Calu3 (cell line): ENCODE measurements at places on chromosomes 4 and X.

DNA sequence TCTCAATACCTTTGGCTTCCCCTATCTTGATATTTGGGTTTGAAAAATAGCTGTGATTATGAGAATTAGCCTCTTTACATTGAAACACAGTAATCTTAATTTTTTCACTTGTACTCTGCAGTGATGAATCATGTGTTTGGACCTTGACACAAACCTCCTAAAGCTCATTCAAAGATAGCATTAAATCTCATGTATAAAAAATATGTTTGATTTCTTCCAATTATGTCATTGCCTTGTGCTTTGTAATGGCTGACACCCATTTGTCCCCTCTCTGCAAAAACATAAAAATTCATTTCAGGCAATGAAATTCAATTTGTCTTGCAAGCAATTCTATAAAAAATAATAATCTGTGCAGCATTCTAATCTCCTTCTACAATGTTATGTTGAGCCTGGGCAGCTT lies 422.4 kb upstream of the BOD1L1 start:
- DNase-seq, result no peak

GRCh38 chr4:5399790-5400421 lies 308.5 kb downstream of the EVC2 start:
- DNase-seq, result no peak

DNA sequence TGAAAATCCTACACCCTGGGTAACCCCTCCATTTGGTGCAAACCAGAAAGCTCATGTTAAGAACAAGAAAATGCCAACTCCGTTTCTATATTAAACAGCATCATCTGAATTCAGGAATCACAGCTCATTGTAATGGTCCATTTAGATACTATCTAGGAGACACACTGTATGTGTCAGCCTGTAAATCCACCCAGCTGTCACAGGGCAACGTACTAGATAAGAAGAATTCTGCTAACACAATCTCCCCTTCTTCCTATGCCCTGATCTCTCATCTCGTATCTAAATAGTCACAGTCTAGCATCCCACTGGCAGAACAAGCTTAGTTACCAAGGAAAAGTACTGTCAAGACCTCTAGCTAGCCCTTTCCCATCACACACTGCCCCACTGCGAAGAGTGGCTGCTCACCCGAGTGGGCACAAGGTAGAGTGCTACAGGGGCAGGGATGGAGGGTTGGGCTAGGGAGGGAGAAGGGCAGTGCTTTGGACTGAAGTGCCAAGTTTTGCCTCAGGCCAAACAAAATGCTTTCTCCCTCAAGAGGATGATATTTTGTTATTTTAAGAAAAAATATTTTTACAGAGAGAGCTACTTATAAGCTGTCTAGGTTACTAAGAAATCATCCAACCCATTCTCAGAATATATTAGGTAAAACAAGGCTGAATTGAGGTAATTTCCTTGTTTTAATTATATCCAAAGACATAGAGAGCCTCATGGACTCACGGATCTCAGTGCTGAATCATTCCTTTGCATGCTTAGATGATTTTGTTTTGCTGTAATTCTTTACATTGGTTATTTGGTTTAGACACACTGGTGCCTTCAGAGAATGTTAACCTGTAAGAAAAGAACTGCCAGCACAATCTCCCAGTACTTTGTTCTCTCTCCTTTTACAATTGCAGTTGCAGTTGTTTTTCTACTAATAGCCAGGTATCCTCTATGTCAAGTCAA lies 196.6 kb downstream of the PRDM5 start:
- DNase-seq, result no peak

- no peak for DNase-seq
These were observed 550.7 kb upstream of the SLIT2 start for GRCh38 chr4:19700992-19701391.

GRCh38 chr4:179797738-179798137 lies 2355.5 kb upstream of the AGA start:
- no peak for DNase-seq

DNA sequence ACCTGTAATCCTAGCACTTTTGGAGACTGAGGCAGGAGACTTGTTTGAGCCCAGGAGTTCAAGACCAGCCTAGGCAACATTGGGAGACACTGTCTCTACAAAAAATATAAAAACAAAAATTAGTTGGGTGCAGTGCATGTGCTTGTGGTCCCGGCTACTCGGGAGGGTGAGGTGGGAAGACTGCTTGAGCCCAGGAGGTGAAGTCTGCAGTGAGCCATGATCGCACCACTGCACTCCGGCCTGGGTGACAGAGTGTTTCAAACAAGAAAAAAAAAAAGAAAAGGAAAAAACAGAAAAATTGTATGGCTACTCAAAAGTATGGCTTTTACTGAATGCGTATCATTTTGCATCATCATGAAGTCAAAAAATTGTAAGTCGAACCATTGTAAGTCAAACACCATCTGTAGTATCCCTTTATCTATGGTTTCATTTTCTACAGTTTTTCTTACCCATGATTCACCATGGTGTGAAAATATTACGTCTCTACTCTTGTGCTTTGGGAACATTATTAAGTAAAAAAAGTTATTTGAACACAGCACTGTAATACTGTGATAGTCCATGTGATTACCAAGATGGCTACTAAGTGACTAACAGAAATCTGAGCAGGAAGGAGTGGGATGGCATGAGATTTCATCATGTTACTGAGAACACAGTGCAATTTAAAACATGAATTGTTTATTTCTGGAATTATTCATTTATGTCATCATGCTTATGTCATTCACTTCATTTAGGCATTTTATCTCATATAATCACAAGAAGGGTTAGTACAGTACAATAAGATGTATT lies 26.5 kb upstream of the MANBA start:
- no peak for DNase-seq

DNA sequence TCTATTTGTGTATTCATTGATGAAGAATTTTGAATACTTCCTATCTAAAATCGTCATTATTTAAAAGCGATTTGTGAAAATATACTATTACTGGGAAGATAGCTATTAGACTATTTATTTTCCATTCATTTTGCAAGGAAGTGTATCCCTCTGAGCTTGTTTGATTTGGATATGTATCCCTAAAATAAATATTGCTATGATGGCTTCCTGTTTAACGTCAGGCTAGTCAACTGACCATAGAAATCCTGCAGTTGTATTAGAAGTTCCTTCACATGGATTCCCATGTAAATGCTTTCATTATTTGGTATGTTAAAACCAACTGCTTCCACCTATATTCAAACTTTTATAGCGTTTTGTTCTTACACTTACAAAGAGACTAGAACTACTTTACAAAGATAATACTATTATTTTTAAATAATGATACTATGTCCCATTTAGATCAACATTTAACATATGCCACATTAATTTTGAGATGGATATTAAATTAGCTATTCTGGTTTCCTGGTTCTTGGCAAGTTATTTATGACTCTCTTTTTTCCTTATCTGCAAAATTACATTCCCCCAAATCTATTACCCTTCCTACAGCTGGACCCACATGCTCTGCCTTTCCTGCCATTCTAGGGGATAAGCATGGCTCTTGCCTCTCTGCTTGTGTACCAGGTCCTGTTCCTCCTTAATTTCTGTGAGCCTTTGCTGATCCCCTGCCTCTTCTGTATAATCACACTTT lies 26.7 kb upstream of the PDE5A start:
- DNase-seq, result no peak

DNA sequence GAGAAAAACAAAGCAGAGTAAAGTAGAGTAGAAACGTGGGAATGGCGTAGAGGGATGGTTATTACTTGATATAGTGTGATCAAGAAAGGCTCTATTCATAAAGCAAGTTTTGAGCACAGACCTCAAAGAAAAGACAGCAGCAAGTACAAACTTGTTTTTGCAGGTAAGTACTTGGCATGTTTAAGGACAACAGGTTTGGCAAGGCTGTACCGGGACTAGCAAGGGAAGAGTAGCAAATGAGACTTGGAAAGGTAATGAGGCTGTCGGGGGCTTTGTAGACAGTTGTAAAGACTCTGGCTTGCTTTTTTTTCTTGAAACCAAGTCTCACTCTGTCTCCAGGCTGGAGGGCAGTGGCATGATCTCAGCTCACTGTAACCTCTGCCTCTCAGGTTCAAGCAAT lies 40.9 kb downstream of the NEK1 start:
- DNase-seq, result no peak

GRCh38 chr4:10577508-10578426 lies 106.8 kb downstream of the CLNK start:
- no peak for DNase-seq

DNA sequence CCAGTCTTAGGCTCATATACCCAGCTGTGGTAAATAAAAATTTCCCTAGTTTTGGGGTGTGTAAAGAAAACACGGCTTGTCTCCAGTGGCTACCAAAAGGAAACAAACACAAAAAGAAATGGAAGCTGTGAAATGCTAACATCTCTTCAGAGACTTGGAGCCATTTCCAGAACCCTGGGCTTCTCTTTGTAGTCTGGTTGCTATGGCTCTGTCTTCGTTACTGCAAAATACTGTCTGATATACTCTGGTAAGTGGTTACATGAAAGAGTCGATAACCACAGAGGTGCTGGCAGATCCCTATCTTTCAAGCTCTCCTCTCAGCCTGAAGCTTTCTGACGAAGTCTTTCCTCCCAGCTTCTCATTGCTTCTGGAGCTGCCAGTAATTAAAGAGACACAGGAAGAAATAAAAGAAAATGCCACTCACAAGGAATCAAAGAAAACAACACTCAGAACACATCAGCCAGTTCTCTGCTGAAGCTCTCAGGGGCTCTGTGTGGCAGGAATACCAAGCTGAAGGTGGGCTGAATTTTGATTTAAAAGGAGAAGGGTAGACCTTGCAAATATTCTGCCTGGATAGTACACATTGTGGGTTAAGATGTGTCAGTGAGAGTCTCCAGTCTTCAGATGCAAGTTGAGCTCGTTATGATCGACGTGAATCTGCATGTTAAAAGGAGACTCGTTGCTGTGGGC lies 107.6 kb upstream of the FAM9C start:
- no peak for DNase-seq

GRCh38 chrX:88903989-88904718 lies 157.1 kb downstream of the CPXCR1 start:
- no peak for DNase-seq

DNA sequence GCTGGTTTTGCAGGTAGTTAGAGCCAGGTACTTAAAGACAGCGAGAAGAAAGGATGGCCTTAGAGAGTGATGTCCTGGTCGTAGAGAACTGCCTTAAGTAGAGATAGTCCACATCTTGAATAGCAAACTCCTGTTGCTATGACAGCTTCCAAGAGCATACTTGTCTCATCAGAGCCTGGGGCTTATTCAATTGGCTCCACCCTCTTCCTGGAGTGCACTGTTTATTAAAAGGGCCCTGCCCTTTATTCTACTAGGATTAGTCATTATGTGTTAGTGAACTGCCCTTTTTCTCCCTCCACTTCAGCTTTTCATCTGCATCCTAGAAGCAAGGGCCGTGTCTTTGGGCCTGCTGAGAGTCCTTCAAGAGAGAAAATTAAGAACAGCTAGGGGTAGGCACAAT lies 94.5 kb upstream of the EOLA2 start:
- DNase-seq, result peak; percentile 24

DNA sequence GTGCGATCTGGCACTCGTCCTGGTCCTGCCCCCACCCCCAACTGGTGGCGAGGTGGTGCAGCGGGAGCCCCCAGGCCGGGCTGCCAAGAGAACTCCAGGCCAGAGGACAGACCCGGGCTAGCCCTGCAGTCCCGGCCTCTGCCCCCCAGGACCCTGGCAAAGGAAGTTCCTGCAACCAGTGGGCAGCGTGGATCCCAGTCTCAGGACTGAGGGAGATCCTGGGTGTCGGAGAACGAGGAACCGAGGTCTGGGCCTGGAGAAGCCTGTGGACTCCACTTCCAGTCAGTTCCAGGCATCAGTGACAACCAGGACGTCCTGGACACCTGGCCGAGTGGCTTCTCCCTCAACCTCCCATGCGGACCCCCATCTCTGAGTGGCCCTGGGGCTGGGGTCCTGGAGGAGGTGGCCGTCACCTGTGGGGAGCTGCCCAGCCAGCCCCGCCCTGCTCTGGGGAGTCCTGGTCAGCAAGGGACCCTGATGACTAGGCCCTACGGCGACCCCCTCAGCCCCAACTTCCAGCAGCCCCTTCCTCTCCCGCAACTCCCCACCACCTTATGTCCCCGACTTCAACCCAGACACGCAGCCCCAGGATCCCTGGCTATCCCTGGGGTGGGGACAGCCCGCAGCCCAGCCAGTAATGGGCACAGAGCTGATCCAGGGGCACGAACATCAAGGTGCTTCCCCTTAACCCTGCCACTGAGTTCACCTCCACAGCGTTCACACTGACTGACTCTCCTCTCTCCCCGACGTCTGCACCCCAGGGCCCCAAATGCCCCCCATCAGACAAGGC lies 53.7 kb upstream of the NKX1-1 start:
- no peak for DNase-seq

GRCh38 chr4:147965056-147965455 lies 233.2 kb downstream of the ARHGAP10 start:
- DNase-seq, result no peak

DNA sequence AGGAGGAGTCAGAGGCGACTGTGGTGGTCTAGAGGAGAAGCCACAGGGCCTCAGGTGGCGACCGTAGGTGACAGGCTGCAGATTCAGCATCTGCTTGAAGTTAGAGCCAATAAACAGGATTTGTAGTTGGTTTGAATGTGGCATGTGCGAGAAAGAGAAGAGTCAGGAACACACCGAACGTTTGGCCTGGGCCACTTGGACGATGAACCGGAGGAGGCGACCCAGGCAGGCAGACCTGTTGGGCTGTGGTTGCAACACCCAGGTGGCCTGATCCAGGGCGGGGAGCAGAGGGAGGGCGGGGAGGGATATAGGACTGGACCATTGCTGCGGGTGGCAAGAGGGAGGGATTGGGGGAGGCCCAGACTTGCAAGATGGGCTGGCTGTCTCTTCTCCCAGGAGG lies 10.0 kb upstream of the PSAPL1 start:
- no peak for DNase-seq

DNA sequence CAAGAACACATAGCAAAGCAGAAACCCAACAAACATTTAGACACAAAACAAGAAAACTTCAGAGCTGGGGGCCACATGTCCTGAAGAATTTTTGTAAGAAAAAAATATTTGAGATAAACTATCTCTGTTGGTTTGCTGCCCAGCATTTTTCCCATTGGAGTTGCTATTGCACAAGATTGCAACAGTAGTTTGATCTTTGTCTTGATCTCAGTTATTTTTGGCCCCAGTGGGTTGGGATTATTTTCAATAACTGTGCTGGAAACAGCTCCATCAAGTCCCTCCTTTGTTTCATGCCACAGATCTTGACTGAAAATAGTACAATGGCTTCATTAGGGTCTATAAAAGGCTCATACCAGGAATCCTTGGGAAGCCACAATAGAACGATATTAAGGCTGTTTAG lies 103.8 kb upstream of the RAI2 start:
- no peak for DNase-seq

DNA sequence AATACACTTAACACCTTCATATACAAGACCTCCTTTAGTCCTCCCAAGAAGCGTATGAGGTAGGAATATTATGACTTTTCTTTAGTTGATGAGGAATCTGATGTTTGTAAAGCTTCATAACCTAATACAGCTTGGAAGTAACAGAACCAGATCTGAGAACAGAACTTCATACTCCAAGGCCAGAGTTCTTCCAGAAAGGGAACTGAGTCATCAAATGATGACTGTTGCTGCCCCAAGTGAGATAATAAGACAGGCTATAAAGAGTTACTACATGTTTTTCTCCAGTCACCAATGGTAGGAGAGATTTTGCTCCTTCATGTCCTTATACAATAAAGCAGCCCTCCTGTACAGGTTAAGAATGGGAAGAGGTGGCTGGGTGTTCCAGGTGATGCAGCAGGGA lies 74.3 kb upstream of the ANXA3 start:
- no peak for DNase-seq

- DNase-seq, result no peak
These were observed 509.6 kb upstream of the CT83 start for GRCh38 chrX:116972362-116972761.
